ENCODE measurements at places on chromosomes 7 and 10.

DNA sequence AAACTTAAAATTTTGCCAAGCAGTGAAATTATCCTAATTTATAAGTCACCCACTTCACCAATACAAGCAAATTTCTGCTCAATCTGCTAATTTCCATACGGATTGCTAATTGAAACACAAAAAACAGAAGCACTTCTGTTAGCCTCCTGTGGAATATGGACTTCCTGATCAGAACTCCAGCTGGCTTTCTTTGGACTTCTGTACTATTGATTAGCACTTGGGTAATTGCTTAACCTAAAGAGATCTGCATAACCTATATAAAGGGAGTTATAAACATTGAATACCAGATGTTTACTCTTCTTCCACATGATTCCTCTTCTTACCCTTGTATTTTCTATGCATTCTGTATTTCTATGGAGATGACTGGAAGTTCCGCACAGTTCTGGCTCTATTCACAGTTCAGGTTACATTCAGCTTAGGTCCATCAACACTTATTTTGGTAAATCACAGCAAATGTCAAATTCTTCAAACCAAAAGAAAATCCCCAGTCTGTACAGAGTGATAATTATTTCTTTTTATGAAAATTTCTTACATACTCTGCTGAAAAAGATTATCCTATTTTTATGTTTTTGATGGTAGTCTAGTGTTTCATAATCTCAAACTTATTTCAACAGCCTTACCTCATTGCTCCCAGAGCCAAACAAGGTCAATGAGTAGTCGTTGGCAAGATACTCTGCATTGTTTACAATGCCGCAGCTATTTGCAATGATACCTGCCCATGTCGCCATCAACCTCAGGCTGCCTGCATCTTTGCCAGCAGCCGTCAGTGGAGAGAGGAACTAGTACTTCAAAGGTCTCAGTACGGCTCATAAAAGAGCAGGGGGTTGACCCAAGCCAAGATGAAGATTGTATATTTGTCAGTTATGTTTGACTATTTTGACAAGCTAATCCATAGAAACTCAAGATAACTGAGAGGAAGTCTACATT lies 225.6 kb downstream of the AHR start:
- no peak for DNase-seq

GRCh38 chr7:50863053-50863452 lies 80.4 kb upstream of the GRB10 start:
- no peak for DNase-seq

- DNase-seq = no peak
These were observed 172.7 kb downstream of the NEURL1 start for GRCh38 chr10:103666087-103666761.

GRCh38 chr7:108189733-108190388 lies 59.7 kb upstream of the LAMB4 start:
- DNase-seq = no peak

GRCh38 chr10:117226813-117227451 lies 14.0 kb upstream of the SLC18A2 start:
- no peak for DNase-seq

DNA sequence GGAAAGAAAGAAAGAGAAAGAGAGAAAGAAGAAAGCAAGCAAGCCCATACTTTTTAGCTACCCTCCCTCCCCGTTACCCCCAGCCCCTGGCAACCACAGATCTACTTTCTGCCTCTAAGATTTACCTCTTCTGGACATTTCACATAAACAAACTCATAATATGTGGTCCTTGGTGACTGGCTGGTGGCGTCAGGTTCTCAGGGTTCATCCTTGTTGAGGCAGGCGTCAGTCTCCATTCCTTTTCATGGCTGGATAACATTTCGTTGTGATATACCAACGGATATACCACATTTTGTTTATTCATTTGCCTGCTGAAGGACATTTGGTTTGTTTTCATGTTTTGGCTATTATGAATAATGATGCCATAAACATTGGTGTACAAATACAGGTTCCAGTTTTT lies 30.5 kb downstream of the CDH23 start:
- DNase-seq = no peak

DNA sequence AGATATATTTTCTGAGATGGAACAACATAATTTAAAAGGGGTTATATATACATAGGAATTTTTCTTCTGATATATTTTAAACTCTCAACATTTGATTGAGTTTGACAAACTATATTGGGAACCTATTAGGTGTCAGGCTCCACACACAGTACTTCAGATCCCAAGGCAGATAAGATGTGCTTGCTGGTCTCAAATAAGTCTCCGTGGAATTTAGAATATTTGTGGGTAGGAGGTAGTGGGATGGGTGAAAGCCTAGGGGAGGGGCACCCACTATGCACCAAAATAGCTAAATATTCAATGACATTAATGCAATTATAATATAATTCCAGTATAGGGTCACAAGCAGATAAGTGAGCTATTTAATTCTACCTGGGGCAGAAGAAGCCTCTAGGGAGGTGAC lies 81.5 kb downstream of the ARL4A start:
- no peak for DNase-seq

GRCh38 chr7:104979167-104979841 lies 34.7 kb upstream of the KMT2E start:
- no peak for DNase-seq

DNA sequence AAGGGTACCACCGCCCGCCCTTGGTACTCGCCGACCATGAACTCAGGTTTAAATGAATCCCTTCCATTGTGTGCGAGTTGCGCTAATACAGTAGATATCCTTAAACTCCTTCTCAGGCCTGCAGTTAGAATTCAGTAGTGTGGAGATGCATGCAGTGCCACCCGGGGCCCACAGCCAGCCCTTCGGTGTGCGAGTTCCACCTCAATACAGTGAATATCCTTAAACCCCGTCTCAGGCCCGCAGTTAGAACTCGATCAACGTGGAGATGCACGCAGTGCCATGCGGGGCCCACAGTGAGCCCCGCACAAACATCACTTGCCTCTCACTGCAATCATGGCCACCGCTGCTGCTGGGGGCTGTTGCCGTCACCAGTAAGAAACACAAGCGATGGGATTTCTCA lies 261.9 kb downstream of the MAD1L1 start:
- no peak for DNase-seq

DNA sequence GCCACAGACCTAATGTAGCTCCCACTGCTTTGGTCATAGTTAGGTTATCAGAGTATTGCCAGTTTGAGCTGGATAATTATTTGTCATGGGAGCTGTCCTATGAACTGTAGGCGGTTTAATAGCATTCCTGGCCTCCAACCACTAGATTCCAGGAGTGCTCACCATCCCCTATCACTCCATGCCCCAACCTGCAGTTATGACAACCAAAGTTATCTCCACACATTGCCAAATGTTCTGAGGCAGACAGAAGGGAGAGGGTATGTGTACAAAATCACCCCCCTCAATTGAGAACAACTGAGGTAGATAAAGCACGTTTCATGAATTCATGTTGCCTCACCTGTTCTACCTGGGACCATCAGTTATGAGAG lies 119.0 kb upstream of the CACUL1 start:
- DNase-seq = no peak

DNA sequence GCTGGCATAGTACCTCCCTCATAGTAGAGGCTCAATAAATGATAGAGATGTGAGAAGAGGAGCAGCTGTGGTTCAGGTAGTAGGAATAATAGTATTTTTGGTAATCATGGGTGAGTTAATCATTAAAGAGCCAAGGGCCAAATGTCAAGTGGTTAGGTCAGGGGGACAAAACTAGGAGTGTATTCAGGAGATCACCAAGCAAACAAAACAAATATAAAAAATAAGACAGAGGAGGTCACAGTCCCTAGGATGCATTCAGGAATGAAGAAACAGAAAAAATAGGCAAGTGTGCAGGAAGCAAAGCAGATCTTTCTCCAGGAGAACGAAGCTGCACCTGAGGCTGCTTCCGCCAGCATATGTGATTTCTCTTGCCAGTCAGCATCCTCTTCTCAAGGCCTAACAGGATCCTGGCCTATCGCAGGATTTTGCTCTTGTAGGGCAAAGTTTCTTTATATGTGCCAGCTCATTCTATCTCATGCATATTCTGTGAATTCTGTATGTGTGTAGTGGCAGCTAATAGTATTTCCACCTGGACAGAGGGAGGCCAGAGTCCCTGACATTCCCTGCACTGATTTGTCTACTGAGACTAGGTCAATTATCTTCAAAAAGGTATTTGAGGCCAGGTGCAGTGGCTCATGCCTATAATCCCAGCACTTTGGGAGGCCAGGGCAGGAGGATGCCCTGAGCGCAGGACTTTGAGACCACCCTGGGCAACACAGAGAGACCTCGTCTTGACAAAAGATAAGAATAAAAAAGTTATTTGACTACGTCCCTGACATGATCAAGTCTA lies 82.7 kb downstream of the AKR1D1 start:
- no peak for DNase-seq

GRCh38 chr7:22375359-22376048 lies 18.6 kb upstream of the RAPGEF5 start:
- no peak for DNase-seq

GRCh38 chr7:50146692-50147091 lies 53.6 kb upstream of the ZPBP start:
- no peak for DNase-seq

GRCh38 chr7:37342688-37343471 lies 105.8 kb downstream of the ELMO1 start:
- DNase-seq = peak; percentile 28

- DNase-seq = no peak
These were observed 40.6 kb upstream of the ADD3 start for GRCh38 chr10:109966961-109967738.

- no peak for DNase-seq
These were observed 23.5 kb upstream of the PTN start for GRCh38 chr7:137366995-137367394.

- DNase-seq = no peak
These were observed 33.3 kb downstream of the A1CF start for GRCh38 chr10:50851884-50852671.

GRCh38 chr10:58052772-58053171 lies 214.9 kb downstream of the IPMK start:
- DNase-seq = no peak

DNA sequence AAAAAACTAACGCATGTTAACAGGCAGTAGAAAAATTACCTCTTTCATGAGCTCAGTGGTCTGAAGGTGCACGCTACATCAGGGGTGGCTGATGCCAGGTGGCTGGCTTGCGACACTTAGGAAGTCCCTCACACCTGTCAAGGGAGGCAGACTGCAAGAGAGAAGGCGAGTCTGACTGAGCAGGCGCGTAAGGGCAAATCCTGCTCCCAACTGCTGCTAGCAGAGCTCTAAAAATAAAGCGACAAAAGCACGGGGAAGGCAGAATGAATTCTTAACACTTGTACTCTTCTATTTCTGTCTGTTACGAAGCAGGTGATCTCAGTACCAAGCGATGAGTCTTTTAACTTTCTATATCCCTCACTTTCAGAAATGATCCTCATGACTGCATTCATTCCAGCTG lies 33.1 kb downstream of the CACNA2D1 start:
- no peak for DNase-seq

DNA sequence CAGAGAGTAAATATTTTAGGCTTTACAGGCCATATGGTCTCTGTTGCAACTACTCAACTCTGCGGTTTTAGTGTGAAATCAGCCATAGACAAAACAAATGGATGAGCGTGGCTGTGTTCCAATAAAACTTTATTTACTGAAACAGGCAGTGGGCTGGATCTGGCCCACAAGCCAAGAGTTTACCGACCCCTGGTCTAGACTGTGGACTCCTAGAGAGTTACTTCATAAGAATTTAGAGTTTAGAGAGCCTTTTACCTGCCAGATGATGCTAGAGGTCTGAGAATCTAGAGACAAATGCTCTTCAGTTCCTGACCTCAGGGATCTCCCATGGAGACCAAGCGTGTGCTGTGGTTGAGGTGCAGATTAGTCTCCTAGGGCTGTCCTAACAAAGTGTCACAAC lies 174.8 kb downstream of the PTEN start:
- DNase-seq = no peak

DNA sequence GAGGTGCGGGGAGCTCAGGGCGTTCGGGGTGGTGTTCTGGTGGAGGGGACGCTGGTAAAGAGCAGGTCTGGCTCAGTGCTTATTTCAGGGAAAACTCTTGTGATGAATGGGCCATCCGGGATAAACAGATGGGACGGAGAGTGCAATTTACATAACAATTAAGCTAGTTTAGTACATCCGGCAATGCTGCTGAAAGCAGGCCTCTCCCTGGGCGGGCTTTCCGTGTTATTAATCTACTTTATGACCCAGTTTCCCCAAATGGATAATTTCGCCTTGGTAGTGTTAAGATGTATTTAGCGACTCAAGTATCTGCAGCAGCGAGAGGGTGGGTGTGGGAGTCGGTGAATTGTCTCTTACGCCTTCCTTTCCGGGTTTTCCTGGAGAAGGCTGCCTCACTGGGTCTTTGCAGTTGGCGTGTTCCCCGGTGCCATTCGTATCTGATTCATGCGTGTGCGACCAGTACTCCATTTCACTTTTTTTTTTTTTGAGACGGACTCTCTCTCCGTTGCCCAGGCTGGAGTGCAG lies 25.2 kb downstream of the FOXK1 start:
- no peak for DNase-seq

DNA sequence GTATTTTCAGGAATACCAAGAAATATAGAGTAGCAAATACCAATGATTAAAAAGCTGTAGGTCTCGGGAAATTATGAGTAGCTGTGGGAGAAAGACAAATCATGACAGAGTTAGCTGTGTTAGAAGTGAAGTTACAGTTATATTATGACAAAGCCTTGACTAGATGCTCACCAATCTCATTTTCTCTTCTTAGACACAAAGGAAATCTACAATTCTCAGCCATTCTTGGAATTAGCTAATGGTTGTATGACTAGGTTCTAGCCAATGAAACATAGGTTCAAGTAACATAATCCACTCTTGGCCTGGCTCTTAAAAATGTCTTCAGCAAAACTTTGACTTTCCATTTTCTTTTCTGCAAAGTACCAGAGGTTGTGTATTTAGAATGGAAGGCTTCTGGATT lies 228.8 kb upstream of the MTPN start:
- DNase-seq = no peak

Measured in activated naive CD4-positive, alpha-beta T cell (primary cell).